ENCODE measurements at places on chromosomes 7 and 10.

- peak; percentile 25 for DNase-seq
These were observed 17.8 kb downstream of the CELF2 start for GRCh38 chr10:11035301-11035991.

GRCh38 chr7:48421357-48421756 lies 250.1 kb downstream of the ABCA13 start:
- no peak for DNase-seq

DNA sequence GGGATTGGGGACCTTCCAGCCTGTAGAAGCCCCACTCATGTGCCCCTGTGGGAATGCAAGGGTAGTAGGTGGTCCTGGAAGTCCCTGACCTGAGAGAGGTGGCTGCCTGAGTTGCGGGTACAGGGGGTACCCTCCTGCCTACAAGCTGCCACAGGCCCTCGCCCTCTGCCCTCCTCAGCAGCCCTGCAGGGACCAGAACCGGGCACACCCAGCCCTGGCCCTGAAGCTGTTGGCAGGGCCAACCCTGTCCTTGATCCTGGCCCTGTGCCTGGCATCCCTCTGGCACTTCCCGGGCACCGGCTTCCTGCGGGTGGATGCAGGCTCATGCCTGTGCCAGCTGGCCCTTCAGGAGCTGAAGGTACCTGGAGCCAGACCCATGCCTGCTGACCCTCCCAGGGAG lies 54.9 kb upstream of the ELN start:
- no peak for DNase-seq

GRCh38 chr7:118046086-118046485 lies 137.9 kb upstream of the LSM8 start:
- DNase-seq, result no peak

DNA sequence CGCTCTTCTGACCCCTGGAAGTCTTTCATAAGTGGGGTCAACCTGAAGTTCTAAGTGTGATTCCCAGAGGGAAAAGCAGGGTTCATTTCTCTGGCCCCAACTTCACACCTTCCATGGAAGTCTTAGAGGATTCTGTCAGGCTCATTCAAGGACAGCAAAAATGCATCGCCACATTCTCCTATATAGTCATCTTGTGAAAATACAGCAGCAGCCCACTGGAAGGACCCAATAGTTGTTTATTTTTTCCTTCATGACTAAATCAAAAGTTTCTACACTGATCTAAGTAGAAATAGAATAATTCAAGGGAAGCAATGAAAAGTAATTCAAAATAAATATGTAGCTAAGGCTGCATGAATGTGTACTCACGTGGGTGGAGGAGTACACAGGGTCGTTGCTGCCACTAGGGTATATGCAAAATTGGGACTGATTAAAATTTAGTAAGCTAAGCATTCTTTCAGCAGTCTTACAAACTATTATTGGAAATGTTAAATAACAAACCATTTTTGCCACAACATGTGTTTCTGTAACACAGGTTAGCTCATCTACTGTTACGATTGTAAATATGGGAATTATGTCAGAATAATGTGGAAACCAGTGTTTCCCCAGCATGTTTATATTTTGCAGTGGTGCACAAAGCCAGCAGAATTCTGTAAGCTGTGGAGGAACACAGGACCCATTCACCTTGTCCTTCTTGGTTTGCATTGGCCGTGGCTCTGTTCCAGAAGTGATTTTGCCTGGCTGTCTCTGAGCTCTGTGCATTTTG lies 33.5 kb downstream of the EEPD1 start:
- no peak for DNase-seq

DNA sequence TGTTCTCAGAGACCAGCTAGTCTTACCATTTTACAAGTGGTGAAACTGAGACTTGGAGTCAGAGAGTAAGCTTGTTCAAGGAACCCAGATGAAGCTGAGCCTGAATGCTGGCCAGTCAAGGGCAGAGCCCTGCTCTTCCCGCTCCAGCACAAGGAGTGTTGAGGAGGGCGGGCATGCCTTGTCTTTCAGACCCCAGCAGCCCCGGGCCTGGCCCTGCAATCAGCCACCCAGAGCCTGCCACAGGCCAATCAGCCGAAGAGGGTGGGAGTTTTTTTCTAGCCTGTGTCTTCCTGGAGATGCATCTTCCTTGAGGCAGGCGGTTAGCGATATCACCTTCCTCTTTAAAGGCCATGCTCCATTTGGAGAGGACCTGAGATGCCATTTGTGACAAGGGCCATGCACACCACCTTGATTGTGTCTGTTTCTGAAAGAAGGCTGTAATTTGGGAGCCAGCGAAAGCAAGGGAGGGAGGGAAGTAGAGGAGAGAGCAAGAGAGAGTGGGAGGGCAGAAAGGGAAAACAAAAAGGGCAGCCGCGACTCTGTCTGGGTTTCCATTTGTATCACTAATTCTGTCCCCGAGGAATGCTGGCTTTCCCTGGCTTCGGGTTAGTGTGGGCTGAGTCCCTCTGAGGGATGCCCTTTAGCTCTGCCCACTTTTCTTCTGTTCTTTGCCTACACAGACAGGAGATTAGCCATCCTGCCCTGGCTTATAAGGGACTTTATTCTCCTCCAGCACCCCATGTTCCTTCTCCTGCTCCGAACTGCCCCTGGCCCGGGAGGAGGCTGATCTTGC lies 8.0 kb downstream of the CDH23 start:
- no peak for DNase-seq

GRCh38 chr7:36301914-36302771 lies 87.5 kb upstream of the ANLN start:
- no peak for DNase-seq

DNA sequence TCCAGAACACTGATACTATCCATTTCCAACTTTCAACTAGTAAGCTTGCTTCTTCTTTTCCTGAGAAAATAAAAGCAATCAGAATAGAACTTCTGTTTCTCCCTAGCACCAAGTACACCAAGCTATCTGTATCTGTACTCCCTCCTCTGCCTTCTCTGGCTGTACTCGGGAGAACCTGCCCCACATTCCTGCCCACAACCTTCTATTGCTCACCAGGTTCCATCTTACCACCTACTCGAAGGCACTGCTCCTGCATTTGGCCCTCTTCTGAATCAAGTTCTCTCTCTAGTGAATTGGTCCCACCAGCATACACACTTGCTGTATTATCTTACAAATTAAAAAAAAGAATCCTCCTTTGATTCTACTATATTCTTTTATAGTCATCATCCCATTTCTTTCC lies 169.6 kb upstream of the PTN start:
- DNase-seq, result no peak

DNA sequence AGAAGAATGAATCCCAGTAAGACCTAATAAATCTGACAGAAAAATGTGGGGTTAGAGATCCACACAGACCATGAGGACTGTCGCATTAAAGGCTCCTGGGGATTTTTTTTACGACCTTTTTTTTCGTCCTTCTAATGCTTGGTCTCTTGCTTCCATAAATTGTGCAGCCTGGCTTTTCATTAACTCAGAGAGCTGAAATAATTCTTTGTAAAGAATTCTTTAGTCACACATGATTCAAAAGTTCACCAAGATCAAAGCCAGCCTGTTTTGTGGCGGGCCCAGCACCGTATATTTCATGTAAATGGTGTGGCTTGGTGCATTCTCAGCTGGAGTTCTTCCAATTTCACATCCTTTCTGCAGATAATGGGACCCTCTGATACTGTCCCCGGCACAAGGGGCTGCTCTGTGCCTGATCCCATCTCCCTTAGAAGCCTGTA lies 206.6 kb upstream of the BMPER start:
- no peak for DNase-seq

GRCh38 chr7:52500841-52501240 lies 534.6 kb upstream of the POM121L12 start:
- DNase-seq, result no peak

- DNase-seq, result peak; percentile 9
These were observed 116.2 kb downstream of the WDR37 start for GRCh38 chr10:1172256-1172984.

DNA sequence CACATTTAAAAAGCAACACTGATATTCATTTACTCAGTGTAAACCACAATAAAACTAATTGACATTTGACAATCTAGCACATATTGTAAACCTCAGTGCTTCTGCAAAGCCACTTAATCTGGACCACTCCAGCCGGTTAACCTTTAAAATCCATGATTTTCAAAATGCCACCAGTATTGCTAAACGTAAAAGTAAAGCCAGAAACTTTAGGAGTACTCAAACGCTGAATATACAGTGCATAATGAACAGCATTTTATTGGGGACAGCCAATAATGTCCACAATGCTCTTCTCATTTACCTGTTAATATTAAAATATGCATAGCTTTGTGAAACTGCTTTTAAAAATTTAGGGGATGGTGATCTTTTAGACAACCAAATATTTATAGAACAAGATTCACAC lies 10.8 kb downstream of the HNRNPA2B1 start:
- DNase-seq, result no peak

GRCh38 chr7:45897042-45897690 lies 8.9 kb downstream of the IGFBP1 start:
- no peak for DNase-seq

DNA sequence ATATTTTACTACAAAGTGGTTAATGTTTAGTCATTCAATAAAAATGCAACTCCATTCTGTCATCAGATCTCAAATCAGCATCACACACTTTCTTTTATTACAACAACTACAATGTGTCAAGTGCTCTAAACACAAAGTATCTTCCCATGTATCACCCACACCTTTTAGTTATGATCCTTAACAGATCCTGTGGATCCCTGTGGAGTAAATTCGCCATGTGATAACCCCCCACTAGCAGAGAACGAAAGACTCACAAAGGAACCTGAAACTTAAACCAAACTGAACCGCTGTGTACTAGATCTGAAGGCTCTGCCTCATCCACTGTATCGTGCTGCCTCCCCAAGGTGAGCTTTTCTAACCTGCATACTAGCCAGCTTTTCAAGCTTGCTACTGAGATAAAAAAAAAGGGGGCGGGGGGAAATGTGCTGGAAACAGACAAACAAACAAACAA lies 1.7 kb downstream of the DPY19L1 start:
- no peak for DNase-seq

GRCh38 chr7:80637454-80637853 lies 988 bp upstream of the CD36 start:
- DNase-seq, result no peak

DNA sequence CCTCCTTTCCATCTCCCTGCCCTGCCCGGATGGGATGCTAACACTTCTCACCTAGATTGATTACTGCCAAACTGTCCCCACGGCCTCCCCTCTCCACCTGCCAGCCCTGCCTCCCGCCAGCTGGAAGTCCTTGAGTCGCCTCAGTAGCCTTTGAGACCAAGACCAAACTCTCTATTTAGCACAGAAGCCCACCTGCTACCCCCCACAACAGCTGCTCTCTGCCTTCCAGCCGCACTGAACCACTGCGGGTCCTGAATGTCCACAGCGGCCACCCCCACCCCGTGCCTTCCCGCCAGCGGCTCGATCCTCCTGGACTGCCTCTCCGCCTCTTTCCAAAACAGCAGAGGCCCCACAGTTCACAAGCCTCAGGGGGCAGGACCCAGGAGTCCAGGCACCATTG lies 39.0 kb downstream of the FKBP6 start:
- no peak for DNase-seq

- DNase-seq, result no peak
These were observed 1.6 kb downstream of the C10orf143 start for GRCh38 chr10:130108934-130109604.

DNA sequence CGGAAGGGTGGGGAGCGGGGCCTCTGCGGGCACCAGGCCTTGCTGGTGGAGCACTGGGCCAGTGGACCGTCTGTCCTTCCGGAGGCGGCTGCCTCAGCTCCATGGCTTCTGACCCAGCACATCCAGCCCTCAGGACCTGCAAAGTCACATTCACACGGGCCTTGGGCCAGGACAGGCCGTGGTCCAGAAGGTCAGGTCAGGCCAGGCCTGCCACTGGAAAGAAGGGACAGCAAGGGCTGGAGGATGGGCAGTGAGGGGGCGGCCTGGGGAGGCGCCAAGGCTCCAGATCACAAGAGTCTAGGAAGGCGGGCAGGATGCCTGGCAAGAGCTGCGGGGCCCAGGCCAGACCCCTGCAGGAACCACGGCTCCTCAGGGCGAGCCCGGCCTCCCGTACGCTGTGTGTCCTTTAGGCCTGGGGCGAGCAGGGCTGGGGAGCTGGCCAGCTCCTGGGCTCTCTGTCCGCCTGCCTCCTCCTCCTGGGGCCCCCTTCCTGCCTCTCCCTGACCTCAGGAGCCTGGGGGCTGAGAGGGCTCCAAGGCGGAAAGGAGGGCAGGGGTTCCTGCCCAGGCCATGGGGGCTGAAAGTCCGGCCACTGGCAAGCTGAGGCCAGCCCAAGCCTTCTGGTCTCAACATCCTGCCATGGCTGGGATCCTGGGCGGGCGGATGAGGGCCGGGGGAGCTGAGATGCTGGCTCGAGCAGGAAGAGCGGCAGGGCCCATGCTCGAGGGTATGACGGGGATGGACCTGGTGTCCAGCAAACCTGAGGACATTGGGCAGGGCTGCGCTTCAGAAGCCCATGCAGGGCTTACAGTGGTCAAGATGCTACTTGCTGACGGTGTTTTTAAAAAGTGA lies 225.8 kb downstream of the ELFN1 start:
- no peak for DNase-seq

DNA sequence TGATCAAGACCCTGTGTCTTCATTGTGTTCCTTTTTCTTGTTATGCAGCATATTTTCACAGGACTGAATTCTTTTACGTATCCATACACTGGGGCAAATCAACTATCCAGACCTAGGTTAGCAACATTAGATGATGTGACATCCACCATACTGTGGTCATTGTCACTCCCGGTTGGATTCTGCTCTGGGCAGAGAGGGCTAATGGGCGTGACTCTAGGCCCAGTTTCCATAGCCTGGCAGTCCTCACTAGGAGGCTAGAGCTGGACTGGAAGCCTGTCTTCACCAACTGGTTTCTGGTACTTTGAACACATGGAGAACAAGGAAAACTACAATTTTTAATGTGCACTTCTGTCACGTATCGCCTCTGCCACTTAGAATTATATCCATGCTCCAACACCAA lies 25.2 kb downstream of the AKR1E2 start:
- no peak for DNase-seq

DNA sequence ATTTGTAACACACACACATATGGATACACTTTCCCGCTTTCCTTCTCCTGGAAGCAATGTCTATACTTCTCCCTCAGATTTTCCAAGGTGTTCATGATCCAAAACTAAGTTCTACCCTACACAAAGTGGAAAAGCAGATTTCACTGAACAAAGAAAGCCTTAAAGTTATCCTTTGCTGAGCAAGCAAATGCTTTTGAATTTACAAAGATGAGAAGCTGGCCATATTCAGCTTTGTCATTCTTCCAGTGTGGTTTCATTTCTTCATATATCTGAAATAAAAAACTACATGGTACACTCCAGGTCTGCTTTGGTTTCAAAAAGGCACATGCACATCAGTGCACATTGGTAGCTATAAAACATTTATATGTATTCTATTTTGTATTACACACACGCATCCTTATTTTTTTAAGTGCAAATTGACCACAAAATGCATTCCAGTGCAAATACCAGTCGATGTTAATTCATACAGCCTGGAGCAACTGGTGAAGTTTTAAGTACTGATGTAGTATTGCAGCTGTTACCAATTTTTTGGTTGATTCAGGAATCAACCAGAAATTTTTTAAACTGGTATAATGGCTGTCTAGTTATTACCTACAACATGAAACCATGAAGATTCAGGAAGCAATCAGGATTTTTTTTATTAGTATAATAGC lies 65.5 kb upstream of the SRPK2 start:
- peak; percentile 80 for DNase-seq

- DNase-seq, result no peak
These were observed 291.8 kb downstream of the AHR start for GRCh38 chr7:17590221-17590620.

GRCh38 chr10:123571978-123572377 lies 94.2 kb upstream of the GPR26 start:
- DNase-seq, result no peak

GRCh38 chr7:32515890-32516550 lies 20.7 kb downstream of the AVL9 start:
- no peak for DNase-seq

- peak; percentile 88 for DNase-seq
These were observed 15.3 kb upstream of the AKR1C1 start for GRCh38 chr10:4947635-4948596.
